IPS DF 6.9 (cell line): ENCODE measurements at places on chromosomes 4 and X.

DNA sequence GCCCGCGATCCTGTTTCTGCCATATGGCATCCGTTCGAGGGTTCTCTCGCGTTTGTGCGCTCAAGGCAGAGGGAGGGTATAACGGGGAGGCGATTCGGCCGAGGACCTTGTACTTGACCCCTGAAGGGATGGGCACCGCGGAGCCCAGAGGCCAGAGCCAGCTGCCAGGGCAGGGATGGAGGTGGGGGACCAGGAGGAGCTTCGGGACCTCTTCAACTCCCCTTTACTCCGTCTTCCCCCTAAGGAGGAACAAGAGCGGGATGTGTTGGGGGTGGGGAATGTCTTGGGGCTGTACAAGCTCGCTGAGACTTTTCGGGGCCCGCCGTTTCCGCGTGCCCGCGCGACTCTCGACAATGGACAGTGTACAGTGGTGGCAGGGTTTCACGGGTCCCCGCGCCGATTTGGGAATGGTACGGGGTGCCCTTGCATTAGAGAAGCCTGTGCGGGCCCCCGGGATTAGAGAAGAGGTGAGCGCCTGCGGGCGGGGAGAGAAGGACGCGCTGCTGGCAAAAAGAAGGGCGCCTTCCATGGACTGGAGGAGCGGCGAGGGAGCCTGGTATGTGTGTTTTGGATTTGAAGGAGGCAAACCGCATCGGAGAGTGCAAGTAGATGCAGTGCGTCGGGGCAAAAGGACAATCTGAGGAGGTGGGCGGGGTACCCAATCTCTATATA, 760 bp downstream of the UGT8 start:
- peak; percentile 7 for DNase-seq

DNA sequence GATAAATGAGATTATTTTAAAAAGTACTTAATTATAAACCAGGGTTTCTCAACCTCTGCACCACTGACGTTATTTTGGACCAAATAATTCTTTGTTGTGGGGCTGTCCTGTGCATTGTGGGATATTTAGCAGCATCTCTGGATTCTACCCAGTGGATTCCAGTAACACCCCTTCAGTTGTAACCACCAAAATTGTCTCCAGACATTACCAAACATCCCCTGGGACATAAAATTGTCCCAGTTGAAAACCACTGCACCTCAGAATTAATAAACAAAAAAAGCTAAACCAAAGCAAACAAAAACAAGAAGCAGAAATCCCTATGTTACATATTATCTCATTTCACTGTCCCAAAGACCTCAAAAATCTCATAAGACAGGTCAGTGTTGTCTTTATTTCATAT, 54.2 kb upstream of the GIMD1 start:
- DNase-seq = no peak

GRCh38 chrX:9635368-9635767, 130.3 kb downstream of the GPR143 start:
- no peak for DNase-seq

DNA sequence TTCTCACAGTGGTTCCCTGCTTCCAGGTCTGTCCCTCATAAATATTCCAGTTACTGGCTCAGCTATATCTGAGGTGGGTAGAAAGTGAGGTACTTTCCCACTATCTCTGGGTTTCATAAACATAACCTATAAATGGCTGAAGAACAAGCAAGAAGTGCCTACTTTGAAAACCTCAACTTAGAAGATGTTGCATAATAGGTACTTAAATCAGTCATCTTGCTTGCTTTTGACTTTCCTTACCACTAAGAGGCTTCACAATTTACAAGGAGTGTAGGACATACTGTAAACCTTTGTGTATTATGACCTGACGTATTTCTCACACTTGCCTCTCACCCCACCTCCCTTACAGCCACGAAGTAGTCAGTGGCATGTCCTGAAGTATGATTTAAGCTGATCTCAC, 145.9 kb downstream of the PCDH19 start:
- DNase-seq = no peak

DNA sequence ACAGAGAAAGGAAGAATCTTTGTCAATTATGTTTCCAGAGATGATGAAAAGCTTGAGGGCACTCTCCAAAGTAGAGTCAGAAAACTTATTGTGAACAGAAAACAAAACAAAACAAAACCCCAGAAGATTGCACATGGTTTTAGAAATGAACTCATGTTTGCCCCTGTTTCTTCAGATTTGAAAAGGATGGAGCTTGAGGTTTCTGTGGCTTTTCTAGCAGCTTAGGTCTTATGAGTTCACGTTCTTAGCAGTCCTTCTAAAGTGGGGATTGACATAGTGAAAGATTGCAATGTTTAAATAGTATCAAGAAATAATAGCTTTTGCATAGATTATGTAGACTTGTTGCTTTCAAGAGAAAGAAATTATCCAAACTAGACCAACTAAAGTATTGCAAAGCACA, 421.8 kb downstream of the GBA3 start:
- DNase-seq = no peak

DNA sequence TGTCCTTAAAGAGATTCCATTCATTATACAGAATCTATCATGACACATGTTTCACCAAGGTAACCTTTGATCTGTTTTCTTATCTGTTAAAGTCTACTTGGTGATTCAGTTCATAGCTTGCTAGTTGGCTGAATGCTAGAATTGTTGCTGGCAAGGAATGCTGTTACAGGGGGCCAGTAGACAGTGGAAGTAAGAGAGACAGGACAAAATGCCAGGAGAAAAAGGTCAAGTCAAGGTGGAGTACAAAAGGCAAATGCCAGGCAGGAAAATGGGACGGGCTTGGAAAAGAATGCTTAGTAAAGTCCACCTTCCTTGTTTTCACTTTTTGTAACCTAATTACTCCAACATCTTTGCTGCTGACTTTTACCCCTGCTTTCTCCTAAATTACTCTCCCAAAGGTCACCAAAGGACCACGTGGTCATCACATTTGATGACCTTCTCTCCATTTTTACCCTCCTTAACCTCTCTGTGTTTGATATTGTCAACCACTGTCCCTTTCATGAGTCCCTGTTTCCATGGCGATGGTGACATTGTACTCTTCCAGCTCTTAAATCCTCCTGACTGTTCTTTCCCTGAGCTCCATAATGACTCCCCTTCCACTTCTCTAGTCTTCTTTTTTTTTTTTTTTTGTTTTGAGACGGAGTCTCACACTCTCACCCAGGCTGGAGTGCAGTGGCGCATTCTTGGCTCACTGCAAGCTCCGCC, 24.5 kb upstream of the TAPT1 start:
- DNase-seq = no peak

GRCh38 chr4:124953061-124953460, 240.5 kb upstream of the ANKRD50 start:
- no peak for DNase-seq

- DNase-seq = no peak
Measured at GRCh38 chr4:30642567-30642966, 77.6 kb upstream of the PCDH7 start.

DNA sequence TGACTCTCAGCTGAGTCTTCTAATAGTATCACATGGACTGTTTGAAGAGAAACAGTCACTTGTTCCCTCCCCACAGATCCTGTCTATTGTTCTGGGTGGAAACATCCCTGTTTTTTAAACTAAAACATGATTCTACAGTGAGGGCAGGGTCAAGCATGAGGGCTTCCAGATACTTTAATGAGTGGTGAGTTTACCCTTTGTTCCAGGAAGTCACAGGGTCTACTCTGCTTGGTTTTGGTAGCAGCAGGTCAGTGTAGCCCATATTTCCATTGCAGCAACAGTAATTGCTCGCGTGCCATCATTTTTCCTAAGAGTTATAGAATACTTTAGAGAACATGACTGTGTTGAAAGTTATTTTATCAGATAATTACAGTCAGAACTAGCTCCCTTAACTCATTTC, 87.4 kb downstream of the ZNF732 start:
- no peak for DNase-seq

- no peak for DNase-seq
Measured at GRCh38 chrX:2647627-2648026, 43.5 kb upstream of the CD99 start.

GRCh38 chr4:2931512-2932301, 31.5 kb downstream of the NOP14 start:
- DNase-seq = no peak

DNA sequence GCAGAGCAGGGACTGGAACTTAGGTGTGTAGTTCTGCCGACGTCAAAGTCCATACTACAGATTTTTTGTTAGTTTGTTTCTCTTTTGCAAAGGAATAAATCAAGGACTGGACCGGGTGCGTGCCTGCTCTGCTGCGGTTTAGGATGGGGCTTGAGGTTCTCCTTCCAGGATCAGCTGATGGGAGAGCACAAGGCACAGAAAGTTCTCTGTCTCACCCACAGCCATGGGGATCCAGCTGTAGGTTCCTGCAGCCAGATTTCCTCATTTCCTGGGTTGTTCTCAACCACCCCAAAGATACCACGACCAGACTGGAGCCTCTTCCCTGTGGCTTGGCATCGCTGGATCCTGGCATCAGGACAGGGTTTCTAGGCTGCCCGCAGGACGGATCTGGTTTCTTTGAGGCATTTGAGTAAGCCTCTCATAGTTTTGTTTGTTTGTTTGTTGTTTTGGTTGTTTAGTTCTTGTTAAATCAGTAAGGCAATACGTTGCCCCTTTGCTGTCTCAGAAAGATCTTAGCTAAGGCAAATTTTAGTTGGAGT, 789 bp upstream of the SRPX start:
- no peak for DNase-seq

DNA sequence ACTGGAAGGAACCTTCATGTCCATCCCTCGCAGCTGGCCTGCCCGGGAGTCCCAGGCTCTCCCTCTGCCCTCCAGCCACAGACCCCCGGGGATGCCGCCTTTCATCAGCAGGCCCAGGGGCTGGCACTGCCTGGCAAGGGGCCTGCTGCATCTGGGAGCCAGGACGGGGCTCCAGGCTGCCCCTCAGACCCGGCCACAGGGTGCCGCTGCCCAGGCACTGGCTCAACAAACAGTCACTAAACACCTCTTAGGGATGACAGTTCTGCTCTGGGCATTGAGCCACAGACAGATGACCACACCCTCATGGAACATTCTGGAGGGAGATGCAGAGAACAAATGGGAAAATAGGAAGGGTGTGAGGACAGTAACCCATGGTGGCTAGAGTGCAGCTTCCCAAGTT, 109.3 kb downstream of the HMX1 start:
- no peak for DNase-seq

DNA sequence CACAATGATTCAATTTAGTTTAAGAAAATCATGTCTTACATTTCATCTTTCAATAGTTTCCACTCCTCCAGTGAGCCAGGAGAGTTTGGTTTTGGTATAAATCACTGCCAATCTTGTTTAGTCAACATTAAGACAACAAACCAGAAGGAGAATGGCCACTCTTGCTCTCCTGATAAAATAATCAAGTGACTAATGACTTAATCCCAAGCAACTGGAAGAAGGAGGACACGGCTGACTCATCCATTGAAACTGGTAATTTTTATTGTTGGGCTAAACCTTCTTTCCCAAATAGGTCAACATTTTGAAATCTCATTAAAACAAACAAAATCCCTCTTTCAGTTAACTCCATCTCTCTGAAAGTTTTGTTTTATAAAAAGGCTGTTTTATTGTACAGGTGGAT, 230.2 kb downstream of the CLCN4 start:
- no peak for DNase-seq

GRCh38 chrX:118117741-118118140, 1.1 kb upstream of the KLHL13 start:
- DNase-seq = no peak

- DNase-seq = no peak
Measured at GRCh38 chrX:72094894-72095293, 36.8 kb downstream of the RTL5 start.

DNA sequence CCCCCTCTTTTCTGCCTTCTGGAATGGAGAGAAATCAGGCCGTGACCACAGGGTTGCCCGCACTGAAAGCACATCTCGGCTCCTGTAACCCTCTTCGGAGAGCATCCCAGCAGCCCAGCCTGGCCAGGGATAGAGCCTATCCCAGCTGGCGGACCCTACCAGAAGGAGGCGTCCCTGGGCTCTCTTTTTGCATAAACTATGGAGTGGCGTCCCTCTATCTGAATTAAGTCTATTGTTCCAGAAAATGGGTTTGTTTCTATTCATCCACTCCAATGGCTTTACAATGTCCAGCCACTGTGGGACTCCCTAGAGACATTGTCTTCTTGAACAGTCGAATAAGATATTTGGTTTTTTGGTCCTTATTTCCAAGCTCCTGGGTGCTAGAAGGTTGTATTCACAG, 689 bp upstream of the NHSL2 start:
- no peak for DNase-seq

GRCh38 chr4:17324386-17324830, 187.5 kb downstream of the QDPR start:
- DNase-seq = peak; percentile 18

GRCh38 chr4:8407316-8407715, 33.2 kb downstream of the ACOX3 start:
- no peak for DNase-seq

- DNase-seq = no peak
Measured at GRCh38 chrX:103400931-103401330, 24.6 kb downstream of the BEX3 start.

DNA sequence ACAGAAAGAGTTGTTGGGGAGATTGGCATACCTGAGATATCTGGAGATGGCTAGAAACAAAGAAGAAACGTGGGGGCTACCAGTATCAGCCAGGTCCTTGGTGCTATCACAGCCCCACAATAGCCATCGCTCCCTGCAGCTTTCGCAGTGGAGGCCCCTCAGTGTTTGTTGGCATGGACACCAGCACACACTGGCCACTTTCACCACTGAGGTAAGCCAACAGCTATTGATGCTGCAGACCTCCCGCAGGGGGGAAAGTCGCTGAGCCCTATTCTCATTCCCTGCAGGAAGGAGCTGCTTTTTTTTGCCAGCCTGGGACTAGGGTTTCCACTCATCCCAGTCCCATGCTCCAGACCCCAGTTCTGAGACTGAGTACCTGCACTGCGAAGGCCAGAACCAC, 879.2 kb upstream of the IGFBP7 start:
- DNase-seq = no peak

DNA sequence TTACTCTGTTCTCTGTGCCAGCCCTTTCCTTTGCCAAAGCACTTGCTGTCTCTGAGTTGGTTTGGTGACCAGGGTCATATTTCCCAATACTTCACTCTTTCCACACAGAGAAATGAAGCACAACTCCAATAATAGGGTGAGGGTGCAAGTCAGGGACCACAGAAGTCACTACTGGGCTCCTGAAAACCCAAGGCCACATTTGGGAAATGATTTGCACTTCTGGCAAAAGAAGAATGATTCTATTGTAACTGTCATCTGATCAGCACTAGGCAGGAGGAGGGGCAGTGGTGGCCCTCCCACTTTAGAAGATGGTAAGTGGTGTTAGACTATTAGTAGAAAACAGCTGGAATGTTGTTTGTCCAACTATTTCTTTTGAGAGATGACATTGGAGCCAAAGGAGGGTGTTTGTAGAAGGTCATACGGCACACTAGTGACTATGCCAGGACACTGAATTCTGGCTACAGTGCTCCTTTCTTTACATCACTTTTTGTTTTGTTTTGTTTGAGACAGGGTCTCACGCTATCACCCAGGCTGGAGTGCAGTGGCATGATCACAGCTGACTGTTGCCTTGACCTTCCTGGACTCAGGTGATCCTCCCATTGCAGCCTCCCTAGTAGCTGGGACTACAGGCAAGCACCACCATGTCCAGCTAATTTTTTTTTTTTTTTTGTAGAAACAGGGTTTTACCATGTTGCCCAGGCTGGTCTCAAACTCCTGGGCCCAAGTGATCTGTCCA, 10.8 kb upstream of the HADH start:
- no peak for DNase-seq

- no peak for DNase-seq
Measured at GRCh38 chr4:120903419-120903818, 19.1 kb downstream of the PRDM5 start.

GRCh38 chr4:17875402-17876070, 64.8 kb downstream of the NCAPG start:
- DNase-seq = no peak
